ENCODE measurements at places on chromosomes 12 and 14.

DNA sequence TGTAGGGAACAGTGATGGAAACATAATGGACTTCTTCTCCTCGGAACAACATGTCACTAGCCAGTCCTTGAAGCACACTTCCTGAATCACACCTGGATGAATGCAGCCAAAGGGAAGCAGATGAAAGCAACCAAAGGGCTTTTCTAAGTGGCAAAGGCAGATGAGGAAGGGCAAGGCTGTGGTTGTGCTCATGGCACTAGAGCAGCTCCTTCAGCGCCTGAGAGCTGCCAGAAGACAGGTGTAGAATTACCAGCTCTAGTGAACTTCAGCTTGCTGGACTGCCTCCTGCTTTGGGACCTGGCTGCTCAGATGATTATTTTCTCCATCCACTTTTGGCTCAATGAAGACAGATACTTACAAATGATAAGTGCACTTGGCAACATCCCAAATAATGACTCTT lies 1372.1 kb upstream of the SEL1L start:
- no peak for DNase-seq

DNA sequence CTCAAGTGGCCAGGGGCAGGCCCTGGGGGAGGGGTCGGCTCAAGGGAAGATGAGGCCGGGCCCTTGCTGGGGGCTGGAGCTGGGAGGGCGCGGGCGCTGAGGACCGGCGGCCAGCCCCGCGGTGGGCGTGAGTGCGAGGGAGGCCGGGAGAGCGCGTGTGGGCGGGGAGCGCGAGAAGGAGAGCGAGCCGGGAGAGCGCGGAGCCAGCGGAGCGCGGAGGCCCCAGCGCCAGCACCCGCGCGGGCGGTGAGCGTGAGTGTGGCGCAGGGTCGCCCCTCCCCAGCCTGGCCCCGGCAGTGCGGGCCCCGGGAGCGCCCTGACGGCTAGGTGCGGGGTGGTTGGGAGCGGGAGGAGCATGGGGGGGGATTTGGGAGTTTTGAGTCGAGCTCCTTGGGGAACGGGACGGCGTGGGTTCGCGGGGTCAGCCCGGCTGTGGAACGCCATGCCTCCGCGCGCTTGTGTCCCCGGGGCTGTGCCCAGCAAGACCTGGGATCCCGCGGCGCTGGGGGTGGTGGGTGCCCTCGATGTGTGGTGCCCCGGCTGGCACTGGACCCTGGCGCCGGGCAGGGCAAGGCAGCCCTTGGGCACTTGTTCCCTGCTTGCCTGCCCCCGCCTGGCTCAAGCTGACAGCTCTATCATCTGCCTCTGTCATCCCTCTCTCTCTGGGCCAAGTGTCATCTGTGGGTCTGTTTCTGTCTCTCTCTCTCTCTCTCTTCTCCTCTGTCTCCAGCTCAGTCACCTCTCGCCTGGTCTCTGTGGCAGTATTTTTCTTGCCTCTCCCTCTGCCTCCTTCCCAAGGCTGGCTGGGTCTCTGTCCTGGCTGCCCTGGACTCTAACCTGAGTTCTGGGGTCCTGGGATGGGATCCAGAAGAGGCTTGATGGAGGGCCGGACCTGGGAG lies at the start of gene LBHD2:
Gene LBHD2, plus strand, starts transcription at position 190 of the 899 bp plus-strand sequence. CDS start 1,803 bp downstream, outside the sequence.
- no peak for DNase-seq

DNA sequence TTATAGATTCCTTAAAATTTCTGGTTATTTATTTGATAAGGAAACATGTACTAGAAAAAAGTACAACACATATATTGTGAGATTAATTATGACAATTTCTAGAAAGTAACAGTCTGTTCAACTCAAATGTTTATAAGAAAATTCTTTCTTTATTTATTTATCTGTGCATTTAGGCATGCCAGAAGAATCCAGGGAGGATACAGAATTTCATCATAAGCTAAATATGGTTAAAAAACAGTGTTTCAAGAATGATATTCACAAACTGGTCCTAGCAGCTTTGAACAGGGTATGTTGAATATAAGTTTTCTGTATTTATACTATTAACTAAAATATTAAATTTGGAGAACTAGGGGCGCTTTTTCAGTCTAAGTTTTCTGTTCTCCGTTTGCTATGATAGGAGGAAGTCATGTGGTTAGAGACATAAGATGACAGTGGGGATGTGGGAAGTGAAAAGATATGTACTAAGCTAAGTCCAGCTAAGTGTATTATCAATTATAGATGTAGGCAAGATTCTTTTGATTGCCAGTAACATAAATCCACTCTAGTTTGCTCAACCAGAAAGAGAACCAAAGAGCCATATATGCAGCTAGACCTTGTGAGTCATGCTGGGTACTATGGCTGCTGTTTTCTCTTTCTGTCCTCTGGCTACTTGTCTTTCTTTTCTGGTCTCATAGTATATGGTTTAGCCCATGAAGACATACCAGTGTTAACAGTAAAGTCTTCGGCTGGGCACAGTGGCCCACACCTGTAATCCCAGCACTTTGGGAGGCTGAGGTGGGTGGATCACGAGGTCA lies 39.0 kb downstream of the LRRK2 start:
- no peak for DNase-seq

- DNase-seq = no peak
Measured at GRCh38 chr12:127013197-127013596, 1253.8 kb upstream of the TMEM132C start.

GRCh38 chr12:71124835-71125460 lies 32.9 kb downstream of the TSPAN8 start:
- no peak for DNase-seq

DNA sequence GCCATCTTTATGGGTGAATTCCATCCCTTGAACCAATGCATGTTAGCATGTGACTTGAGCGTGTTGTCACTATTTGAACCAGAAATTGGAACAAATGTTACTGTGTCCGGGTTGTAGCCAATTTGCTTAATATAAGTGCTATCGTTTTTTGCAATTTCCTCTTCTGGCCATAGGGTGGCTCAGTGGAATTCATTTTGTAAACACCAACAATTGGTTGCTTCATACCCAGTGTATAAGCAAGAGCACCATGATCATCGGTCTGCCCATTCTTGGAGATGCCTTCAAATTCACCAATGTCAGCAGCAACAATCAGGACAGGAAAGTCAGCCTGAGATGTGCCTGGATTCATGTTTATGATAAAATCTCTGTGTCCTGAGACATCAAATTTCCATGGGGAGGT lies 5.0 kb upstream of the NEDD1 start:
- no peak for DNase-seq

DNA sequence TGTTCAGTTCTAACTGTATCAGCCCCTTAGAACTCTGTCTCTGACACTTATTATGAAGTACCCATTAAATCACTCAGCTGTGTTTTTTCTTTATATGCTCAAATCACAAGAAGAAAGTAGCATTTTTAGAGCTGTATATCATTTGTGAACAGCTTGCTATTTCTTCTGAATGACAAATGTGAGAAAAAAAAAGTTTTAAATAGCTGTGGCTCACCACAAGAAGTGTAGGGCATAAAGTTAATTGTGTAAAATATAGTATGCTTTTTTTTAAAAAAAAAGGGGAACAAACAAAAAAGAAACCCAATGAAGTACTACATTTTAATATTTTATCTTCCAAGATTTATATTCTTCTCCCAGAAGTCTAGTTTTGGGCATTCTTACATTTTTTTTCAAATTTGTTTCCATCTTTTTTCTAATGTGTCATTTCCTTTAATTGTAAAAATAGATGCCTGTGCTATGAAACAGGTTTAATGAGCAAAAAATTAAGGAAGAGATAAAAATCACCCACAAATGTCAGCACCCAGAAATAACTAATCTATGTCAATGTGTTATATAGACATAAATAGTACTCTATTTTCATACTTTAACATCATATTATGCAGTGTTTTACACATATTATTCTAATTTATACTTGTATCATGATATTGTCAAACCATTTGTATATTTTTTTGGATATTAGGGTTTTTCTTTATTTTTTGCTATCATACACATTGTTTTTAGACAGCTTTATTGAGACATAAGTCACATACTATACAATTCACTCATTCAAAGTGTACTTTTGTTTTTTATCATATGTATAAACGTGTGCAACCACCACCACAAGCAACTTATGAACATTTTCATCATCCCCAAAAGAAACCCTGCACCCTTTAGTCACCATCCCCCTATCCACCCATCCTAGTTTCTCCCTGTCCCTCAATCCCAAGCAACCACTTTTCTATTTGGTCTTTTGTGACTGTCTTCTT lies 22.4 kb upstream of the LRRK2 start:
- DNase-seq = no peak

GRCh38 chr12:63525831-63526230 lies 142.5 kb downstream of the DPY19L2 start:
- no peak for DNase-seq

DNA sequence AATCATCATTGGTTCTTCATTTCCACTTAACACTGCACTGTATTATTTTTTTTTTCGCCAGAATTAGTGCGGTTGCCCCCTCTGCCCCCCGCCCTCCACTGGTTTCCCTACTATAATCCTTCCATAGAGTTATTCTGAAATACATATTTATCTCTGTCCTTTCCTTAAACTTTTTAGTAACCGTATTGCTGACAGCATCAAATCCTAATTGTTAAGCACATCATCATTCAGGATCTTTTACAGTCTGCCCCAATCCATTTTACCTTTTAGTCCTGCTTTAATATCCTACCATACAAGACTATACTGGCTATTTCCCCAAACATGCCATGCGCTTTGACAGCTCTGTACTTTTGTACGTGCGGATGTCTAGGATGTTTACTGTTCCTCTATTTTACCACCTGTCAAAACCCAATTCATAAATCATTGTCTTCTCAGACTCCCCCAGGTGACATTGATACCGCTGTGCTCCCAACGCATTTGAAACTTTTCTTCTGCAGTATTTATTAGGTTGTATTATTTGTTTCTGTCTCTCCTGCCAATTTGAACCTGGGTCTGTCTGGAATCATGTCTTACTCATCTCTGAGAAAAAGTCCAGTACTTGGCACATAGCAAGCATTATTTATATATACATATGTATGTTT lies 1.0 kb downstream of the FGFR1OP2 start:
- DNase-seq = no peak

GRCh38 chr14:74482571-74482970 lies 10.5 kb downstream of the NPC2 start:
- no peak for DNase-seq

GRCh38 chr14:63777024-63777423 lies 49.2 kb upstream of the SGPP1 start:
- DNase-seq = no peak

DNA sequence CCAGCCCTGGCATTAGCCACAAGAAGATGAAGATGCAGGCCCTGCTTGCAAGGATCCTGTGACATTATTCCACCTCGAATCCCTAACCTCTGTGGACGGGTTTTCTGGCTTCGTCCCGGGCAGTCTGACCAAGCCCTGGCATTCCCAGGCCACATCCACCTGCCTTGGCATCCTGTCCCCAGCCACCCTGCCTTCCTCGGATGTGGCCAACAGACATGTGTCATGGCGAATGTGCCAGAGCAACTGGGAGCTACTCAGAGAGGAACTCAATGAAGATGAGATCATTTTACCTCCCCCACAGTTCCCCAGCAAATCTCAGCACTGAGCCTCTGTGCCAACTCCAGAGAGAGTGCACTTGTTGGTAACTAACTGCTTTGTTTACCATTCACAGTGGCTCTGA lies 33.5 kb upstream of the KCNA5 start:
- DNase-seq = no peak

- no peak for DNase-seq
Measured at GRCh38 chr14:73700325-73700724, 13.9 kb downstream of the PNMA1 start.

DNA sequence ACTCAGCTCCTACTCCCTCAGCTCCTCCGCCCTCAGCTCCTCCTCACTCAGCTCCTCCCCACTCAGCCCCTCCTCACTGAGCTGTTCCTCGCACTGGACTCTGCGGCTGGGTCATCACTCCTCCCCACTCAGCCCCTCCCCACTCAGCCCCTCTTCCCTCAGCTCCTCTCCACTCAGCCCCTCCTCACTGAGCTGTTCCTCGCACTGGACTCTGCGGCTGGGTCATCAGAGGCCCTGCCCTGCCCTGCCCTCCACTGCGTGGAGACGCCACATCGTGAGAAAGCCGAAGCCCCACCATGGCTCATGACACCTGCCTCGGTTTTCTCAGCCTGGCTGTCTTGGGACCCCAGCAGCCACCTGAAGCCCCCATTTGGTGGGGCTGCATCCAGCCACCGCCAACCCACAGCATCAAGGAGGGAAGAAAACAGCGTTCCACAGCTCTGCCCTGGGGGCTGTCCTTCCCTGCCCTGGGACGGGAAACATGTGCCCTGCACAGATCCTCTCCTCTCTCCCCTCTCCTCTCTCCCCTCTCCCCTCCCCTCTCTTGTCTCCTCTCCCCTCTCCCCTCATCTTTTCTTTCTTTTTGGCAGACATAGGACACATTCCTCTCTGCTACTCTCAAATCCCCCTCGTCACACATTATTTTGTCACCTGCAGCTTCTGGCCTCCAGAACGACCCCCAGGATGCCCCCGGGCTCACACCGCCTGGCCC lies 17.7 kb downstream of the NOC4L start:
- no peak for DNase-seq

GRCh38 chr12:14948672-14949071 lies 10.3 kb upstream of the ERP27 start:
- DNase-seq = peak; percentile 78

GRCh38 chr12:22415342-22416309 lies 81.1 kb upstream of the ST8SIA1 start:
- no peak for DNase-seq

DNA sequence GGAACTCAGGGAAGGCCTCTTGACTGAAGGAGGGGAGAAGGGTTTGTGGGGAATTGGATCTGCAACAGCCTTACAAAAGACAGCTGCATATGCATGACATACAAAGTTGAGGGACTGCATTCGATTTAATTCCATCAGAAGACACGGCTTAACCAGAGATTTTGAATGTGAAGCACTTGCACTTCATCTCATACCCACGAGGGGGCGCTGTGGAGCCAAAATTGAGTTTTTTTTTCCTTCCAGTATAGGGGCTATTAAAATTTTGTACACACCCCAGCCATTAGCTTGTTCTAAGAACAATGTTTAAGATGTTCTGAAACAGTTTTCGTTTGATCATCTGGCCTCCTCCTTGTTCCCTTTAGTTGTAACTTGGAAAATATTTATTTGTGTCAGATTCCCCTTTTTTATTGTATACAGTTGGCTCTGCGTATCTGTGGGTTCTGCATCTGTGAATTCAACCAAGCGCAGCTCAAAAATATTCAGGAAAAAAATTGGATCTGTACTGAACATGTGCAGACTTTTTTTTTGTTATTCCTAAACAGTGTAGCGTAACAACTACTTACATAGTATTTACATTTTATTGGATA lies 1.6 kb downstream of the SUDS3 start:
- no peak for DNase-seq

DNA sequence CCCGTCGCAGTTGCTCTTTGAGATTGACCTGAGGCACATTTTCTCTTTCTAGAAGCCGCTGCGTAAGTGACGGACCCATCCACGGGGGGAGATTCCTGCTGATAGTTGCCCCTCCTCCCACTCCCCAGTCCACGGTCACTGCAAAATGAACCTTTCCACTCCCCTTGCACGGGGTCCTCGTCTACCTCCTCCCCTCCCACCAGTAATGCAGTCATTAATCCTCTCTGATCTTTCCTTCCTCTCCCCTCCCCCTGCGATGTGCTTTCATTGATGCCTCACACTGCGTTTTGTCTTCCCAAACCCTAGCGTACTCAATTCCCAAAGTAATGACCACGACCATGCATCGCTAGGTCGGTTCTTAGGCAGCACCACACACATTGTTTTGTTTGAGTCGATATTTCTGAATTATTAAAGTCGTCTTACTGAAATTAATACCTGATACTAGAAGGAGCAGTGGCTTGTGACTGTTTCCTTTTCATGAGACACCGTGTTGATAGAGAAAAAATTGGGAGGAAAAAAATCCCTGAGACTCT lies 857 bp downstream of the ETNK1 start:
- no peak for DNase-seq

Data from GF-D8 (cell line).